ENCODE measurements at places on chromosomes 2 and 18. TPM values are rescaled to one million over a fixed set of nuclear protein-coding genes. Genes with fewer than 3 reads are reported as not detected.

GRCh38 chr2:171568089-171568488 is 45.8 kb downstream of the CYBRD1 start:
- no peaks in the 10 kb centered on the region for H3K36me3 ChIP-seq
- no peaks in the 10 kb centered on the region for H3K27me3 ChIP-seq
- no peak overlapping the region for H3K27ac ChIP-seq
- H3K4me3 ChIP-seq, result no peak overlapping the region
- no peak for DNase-seq
- H3K4me1 ChIP-seq, result peaks cover 3% of the 10 kb centered on the region

DNA sequence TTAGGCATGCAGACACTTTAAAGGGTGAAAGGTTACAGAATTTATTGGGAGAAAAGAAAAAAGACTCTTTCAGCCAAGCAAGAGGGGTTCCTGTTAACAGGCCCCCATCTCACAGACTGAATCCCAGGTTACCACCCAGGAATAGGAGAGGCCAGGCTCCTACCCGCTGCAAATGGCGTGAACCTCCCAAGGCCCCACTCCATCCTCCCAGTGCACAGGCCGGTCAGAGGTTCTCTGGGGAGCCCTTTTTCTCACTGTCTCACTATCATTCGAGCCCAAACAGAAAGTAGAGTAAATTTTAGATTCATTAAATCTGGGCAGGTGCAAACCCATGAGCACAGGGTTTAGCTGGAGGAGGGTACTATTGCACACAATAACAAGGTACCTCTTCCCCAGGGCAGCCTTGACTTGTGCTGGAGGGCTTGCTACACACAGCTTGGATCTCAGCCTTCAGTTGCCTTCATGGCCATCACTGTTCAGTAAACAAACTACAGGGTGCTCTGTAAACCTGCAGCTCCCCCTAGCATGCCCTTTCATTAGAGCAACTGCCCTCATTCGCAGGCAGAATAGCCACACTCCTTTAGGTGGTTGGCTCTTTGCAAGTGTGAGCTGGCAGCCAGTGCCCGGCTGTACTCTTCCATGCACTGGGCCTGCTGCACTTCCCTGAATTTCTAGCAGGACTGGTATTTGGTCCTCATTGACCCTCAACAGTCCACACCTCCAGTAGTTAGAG is 7.3 kb upstream of the PLEK start:
- no peak overlapping the region for H3K27ac ChIP-seq
- H3K27me3 ChIP-seq, result no peaks in the 10 kb centered on the region
- H3K4me1 ChIP-seq, result no peaks in the 10 kb centered on the region
- no peak overlapping the region for H3K4me3 ChIP-seq
- H3K36me3 ChIP-seq, result no peaks in the 10 kb centered on the region

DNA sequence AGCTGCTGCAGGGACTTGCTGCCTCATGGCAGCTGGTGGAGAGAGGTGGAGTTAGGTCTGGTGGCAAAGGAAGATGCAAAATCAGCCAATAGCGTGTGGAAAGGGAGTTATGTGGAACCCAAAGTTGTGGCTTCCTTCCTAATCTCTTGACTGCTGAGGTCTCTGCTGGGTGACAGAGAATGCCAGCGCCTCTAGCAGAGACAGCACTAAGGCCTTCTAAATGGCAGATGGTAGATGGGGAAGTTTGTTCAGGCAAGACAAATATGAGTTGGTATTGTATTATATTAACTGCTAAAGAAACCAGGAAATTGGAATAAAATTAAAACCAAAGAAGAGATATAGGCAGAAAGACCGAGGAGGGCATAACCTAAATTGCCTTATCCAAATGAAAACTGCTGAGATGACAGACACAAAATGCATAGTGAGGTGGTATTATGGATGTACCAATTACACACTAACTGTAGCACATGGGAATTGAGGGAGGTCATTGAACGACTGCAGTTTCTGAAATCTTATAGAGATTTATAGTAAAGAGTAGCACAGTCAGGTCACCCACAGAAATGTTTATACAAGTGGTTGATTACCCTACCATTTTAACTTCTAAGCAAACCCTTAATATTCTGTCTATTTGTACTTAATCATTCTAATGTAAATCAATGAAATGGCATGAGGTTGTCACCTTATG is 246.6 kb upstream of the SESTD1 start:
- no peak for DNase-seq
- no peak overlapping the region for H3K27ac ChIP-seq
- H3K27me3 ChIP-seq, result no peaks in the 10 kb centered on the region
- H3K36me3 ChIP-seq, result no peaks in the 10 kb centered on the region

DNA sequence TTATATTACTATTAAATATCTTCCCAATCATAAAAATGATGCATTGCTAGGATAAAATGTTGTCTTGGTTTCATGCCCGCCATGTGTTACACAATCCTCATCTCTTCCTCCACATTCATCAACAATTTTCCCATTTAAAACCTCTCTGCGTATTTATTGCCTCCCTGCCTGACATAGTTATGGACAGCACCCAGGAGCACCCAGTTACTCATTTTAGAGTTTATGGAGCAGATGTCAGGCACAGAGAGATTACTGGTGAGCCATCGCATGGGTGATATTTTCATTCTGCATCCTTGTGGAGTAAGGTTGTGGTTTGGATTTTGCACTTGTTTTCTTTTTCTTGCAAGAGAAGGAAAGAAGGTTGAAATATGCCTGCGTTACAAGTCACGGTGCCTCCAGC is 116.7 kb upstream of the NPAS2 start:
- H3K36me3 ChIP-seq, result no peaks in the 10 kb centered on the region
- H3K4me3 ChIP-seq, result no peak overlapping the region
- H3K27ac ChIP-seq, result no peak overlapping the region
- H3K27me3 ChIP-seq, result no peaks in the 10 kb centered on the region
- H3K4me1 ChIP-seq, result no peaks in the 10 kb centered on the region

Gene OXER1
- 4.5 TPM for total RNA-seq

Gene CYP26B1
- 68.2 TPM for total RNA-seq

Gene C2orf78
- 0.91 TPM for total RNA-seq

Gene LIPT1
- 13.1 TPM for total RNA-seq

Gene ARHGAP28
- total RNA-seq, result 20.3 TPM

Gene SERPINB13
- 0.57 TPM for total RNA-seq

Gene NCOA1
- 72.4 TPM for total RNA-seq

All from prostate gland (tissue), 2 donors.